ENCODE measurements at places on chromosomes 11 and 22.

DNA sequence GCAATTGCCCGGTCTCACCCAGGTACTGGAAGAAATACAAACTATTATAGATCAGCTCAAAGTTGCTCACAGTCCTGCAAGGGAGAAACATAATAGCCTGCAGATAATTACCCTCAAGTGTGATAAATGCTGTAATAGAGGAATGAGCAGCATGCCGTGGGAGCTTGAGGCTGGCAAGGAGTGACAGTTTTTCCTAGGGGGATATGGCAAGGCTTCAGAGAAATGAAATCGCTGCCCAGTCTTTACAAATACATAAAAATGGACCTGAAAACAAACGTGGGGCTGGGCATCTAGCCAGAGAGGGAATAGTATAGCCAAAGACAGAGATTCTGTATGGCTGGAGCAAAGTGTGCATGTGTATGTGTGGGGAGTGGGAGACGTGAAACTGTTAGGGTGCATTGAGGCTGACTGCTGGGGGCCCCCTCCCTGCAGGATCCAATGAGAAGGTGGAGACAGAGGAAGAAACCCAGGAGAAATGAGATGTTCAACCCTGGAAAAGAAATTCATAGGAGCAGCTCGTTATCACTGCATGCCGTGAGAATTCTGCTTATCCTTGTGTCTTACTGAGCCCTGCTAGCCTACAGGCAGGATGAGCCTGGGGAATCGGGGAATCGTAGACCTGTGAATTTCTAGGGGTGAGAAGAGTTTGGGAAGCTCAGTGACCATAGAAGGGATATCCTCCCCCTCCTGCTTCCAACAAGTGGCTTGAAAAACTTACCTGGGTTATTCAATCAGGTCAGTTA lies 167.0 kb downstream of the LDLRAD3 start:
- DNase-seq, result no peak

- DNase-seq, result peak; percentile 36
Observed at GRCh38 chr22:43110927-43111623, 525 bp downstream of the BIK start.

DNA sequence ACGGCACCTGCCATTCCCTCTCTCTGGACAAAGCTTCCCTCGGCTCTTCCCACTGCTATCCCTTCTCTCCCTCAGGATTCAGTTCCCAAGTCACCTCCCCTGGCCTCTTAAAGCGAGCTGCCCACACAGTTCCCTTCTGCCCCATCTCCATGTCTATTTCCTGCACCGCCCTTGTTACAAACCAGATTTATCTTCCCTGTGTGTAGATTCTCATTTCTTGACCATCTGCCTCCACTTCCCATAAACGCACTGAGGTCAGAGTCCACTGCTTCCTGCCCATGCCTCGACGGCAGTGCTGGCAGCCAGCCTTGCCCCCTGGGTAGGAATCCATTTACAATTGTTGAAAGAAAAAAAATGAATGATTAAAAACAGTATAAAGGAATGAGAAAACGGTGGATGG lies 11.6 kb upstream of the APOBEC3B start:
- DNase-seq, result peak; percentile 62

GRCh38 chr11:32729976-32730375 lies 64.5 kb downstream of the CCDC73 start:
- no peak for DNase-seq

GRCh38 chr22:24156913-24157821 lies 24.1 kb upstream of the SUSD2 start:
- peak; percentile 86 for DNase-seq

DNA sequence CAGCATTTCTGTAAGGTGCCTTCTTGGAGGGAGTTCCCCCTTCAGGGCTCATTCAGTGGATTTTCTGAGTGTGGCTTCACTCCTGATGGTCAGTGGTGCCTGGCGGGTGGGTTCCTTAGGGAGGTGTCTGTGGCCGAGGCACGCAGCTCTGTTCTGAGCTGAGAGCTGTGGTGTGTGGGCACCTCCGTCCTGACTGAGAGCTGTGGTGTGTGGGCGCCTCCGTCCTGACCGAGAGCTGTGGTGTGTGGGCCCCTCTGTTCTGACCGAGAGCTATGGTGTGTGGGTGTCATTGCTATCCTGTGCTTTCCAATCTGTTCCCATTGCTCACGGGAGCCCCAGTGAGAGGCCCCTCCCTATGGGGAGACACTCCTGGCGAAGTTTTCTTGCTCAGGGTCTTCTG lies 39.8 kb downstream of the MUC6 start:
- DNase-seq, result no peak

GRCh38 chr11:80096736-80097135 lies 655.9 kb upstream of the TENM4 start:
- no peak for DNase-seq

GRCh38 chr11:74366576-74366975 lies 31.7 kb downstream of the PGM2L1 start:
- DNase-seq, result no peak

DNA sequence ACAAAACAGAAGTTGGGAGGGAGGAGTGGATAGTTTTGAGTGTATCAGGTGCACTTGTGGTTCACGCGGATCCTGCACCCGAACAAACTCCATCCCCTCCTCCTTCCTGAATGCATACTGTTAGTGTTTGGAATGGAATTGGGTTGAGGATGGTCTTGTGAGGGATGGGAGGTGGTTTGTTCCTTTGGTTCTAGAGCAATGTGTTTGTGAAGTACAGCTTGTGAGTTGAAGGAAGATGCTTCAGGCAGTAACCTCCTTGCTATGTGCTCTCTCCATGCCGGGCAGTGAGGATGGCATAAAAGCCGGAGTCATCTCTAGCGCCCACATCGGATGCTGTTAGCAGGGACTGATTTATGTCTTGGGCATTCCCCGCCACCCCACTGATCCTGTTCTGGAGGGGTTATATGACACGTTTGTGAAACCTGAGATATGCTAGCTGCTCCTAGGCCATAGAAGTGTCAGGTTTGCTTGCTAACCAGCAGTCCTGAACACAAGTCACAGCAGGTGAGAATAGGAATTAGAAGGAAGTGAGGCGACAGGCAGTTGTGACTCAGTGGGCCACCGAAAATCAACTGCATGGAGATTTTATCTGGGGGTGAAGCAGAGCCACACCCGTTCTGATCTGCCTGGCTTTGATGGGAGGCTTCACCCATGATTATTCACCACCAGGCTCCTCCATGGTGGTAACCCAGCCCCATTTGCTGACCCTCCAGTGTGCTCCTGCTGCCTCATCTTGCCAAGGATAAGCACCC lies 2.2 kb downstream of the BCR start:
- peak; percentile 74 for DNase-seq

DNA sequence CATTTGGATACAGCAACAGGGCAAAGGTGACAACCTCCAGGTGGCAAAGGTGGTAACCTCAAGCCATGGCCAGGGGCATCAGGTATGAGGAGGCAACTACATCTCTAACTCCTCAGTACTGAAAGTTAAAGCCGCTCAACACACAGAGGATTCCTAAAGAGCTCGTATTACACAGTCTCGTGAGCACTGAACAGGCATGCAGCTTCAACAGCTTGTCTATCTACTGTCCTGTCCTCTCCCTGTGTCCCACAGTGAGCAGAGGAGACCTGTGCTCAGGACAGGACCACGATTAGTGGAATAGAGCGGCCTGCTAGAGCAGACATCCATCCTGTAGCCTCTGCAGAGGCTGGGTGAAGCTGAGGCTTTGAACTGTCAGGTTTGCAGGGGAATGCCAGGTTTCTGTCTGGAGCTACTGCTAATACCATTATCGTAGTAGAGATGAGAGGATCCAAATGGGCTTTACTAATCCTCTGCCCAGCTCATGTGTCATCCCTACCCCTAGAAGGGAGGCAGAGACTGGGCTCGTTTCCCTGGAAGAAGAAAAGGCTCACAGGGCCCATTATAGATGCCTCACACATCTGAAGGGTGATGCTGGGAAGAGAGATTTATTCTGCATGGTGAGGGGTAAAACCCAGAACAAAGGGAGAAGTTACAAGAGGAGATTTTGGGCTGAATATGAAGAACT lies 415.2 kb downstream of the LARGE1 start:
- no peak for DNase-seq

DNA sequence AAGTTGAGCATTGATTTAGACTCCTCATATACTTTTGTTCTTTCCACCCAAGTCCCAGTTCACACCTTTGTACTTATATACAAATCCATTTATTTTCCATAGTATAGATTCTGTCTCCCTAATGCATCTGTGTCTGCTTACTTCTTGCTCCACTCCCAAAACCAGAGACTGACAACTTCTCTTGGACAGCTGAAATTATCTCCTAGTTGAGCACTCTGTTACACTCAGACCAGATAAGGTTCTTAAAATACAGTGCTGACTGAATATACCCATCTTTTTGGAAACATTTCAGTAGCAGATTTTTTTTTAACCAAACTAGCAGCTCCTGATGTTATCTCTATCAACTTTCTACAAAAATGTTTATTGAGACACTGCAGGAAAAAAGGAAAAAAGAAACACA lies 106.3 kb downstream of the OPCML start:
- DNase-seq, result no peak

- DNase-seq, result peak; percentile 66
Observed at GRCh38 chr11:5197536-5197935, 2.9 kb downstream of the OR51V1 start.

- DNase-seq, result no peak
Observed at GRCh38 chr11:132101881-132102280, 731.5 kb downstream of the NTM start.

- peak; percentile 48 for DNase-seq
Observed at GRCh38 chr11:128399251-128400121, 187.9 kb downstream of the ETS1 start.

- DNase-seq, result no peak
Observed at GRCh38 chr11:67607507-67607906, 771 bp downstream of the NDUFV1 start.

- DNase-seq, result no peak
Observed at GRCh38 chr22:22032906-22033802, 50.6 kb upstream of the TOP3B start.

DNA sequence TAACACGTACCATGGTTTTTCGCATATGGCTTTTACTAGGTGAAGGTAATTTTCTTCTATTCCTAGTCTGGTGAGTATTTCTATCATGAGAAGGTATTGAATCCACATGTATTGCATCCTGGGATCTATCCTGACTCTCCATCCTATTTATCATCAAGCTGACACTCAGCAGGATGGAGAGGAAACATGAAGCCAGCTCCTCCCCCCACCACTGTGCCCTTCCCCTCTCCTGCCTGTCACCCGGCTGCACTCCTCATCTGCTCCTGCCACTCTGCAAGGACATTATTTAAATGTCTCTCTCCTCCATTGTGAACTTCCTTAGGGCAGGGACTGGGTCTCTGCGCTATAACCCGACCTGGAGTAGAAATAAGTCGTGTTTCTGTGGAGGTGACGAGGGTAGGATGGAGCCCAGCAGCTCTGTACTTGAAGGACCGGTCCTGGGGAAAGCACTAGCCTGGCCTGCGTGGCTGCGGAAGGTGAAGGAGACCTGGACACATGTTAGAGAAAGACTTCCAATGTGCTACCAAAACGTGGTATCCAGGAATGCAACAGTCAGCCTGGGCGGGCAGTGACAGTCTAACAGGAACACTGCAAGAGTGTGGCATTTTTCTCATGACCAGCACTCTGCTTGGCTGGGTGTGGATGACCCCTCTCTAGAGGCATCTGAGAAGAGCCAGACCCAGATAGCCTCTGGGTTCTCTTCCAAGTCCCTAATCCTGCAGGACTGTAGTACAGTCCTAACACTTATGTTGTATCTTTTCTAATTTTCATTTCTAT lies 111.2 kb downstream of the MICAL3 start:
- DNase-seq, result no peak

- DNase-seq, result no peak
Observed at GRCh38 chr11:113176599-113177360, 137.6 kb upstream of the TTC12 start.

GRCh38 chr11:111793863-111794262 lies 27.7 kb upstream of the PPP2R1B start:
- DNase-seq, result no peak

- no peak for DNase-seq
Observed at GRCh38 chr11:66854729-66855211, 2.1 kb upstream of the LRFN4 start.

DNA sequence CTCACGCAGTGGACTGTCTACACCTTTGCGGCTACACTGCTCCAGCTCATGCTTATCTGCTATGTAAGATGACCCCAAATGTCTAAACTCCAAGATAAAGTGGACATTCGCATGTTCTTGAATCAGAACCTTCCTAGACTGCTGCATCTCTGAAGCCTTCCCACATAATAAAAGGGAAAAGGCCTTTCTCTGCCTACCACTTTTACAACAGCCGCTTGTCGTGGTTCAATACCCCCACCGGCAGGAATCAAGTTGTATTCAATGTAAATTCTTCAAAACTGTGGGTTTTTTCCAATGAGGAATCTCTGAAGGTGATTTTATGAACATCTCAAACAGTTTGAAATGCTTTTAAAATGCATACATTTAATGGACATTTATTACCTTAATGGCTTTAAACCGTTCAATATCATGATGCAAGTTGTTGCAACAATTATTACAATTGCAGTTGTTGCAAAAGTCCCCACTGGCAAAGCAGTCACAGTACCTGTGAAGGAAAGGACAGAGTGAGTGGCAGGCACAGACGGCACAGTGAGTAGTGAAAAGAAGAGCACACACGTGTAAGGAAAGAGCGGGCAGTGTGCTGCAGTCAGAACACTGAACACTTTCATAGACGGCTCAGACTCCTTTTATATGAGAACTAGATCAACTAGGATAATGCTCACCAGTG lies 31.2 kb downstream of the GAL start:
- DNase-seq, result no peak

GRCh38 chr11:12840871-12841660 lies 166.8 kb downstream of the TEAD1 start:
- no peak for DNase-seq

DNA sequence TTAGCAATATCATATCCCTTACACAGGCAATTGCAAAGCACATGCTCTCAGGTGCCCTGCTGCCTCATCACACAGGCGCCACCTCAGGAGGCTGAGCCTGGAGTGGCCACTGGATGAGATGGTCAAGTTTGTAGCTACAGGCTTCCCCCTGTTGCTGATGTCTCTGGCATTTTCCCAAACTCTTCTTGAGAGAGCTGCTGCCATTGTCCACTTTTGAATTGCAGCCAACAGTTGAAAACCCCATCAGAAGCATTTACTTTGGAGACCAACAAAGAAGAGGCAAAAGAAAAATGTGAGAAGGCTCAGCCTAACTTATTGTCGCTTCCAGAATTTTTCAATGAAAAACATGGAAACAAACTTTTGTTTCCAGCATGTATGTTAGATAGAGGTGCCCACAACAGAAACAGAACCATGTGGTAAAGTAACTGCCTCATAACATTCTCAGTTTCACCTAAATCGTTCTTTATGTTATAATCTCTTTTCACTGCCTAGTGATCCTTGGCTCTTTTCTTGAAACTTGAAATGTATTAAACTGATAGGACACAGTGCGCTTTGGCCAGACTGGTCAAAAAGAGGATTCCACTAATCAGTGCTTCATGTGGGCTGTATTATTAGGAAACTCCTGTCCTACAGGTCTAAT lies 47.6 kb upstream of the OR8B8 start:
- DNase-seq, result no peak

DNA sequence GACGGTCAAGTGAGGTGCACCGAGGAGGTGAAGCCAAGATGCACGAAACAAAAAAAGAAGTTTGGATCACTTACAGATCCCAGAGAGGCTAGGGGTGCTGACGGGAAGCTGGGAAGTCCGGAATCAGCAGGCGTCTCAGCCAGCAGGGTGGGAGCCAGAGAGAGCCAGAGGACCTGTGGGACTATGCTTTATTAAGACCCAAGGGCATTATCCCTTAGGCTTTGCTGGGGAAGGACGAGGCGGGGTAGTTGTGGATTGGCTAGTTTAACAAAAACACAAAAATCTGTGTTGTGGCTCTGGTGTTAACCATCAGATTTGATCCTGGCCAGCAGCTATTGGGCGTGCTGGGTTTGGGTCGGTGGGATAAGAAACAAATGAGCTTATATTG lies 427.1 kb downstream of the DYNC2H1 start:
- DNase-seq, result no peak

- DNase-seq, result no peak
Observed at GRCh38 chr11:96072592-96072991, 148.7 kb upstream of the MTMR2 start.

All from suppressor macrophage treated with lipopolysaccharide for 1 hour (primary cell).